ENCODE measurements at places on chromosomes 12 and 14.
A peak's percentile ranks its signal among the peaks of the same experiment; 100 is the strongest.

- DNase-seq: peak; percentile 41
Observed at GRCh38 chr14:42192738-42193653, 586.3 kb downstream of the LRFN5 start.

DNA sequence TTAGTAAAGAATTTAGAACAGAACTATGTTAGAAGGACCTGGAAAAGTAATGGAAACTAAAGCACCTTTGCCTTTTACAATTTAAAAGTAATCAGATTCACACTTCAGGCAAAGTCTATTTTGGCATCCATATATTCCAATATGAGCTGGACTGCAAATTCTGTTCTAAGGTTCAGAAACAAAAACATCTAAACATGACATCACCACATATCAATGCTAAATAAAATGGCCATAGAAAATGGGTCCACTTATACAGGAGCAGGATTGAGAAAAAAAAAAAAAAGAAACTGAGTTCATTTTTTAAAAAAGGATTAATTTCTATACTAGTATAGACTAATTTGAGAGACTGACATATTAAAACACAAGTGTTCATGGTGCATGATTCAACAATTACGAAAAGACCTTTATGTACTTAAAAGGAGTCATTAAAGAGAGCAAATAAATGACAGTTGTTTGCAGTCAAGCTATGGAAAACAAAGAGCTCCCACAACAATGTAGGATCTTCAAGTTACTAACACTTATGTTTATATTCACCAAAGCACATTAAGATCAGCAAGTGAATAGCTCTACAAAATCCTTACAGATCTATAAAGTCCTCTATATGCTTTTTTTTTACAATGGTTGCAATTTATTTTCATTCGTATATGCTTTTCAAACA is 45.7 kb downstream of the DICER1 start:
- no peak for DNase-seq

GRCh38 chr14:100012478-100013327 is 52.5 kb upstream of the EVL start:
- DNase-seq: no peak

DNA sequence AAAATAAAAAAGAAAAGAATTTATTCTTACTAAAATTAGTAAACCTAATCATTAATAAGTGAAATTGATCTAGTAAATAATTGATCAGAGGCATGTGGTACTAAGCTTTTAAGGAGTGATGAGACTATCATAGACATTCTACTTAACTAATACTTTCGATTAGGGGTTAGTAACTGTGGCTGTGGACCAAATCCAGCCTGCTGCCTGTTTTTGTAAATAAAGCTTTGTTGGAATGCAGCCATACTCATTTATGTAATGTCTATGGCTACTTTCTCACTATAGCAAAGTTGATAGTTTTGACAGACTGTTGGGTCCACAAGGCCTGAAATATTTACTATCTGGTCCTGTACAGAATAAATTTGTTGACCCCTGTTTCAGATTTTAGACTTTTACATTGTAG is 63.2 kb downstream of the PLEKHA5 start:
- DNase-seq: no peak

- no peak for DNase-seq
Observed at GRCh38 chr12:44246482-44247105, 410.7 kb downstream of the TMEM117 start.

GRCh38 chr14:61977217-61977616 is 215.0 kb downstream of the SNAPC1 start:
- no peak for DNase-seq

GRCh38 chr14:83594874-83595273 is 1935.1 kb upstream of the FLRT2 start:
- DNase-seq: no peak

- DNase-seq: no peak
Observed at GRCh38 chr14:79354336-79354735, 857.0 kb downstream of the DIO2 start.

All from HTR-8/SVneo (cell line).